H9 (cell line): ENCODE measurements at places on chromosomes 6 and 20. TPM values are rescaled to one million over a fixed set of nuclear protein-coding genes. Genes with fewer than 3 reads are reported as not detected.
A peak's percentile ranks its signal among the peaks of the same experiment; 100 is the strongest.

- no peaks in the 10 kb centered on the region; the same call in 2 of the 3 replicates for H3K36me3 ChIP-seq
- no peak for DNase-seq
- no peaks in the 10 kb centered on the region for H3K4me1 ChIP-seq
- no peaks in the 10 kb centered on the region for H3K27me3 ChIP-seq
- H3K27ac ChIP-seq, result no peak overlapping the region
Observed at GRCh38 chr6:130527173-130527572, 161.4 kb downstream of the TMEM200A start.

DNA sequence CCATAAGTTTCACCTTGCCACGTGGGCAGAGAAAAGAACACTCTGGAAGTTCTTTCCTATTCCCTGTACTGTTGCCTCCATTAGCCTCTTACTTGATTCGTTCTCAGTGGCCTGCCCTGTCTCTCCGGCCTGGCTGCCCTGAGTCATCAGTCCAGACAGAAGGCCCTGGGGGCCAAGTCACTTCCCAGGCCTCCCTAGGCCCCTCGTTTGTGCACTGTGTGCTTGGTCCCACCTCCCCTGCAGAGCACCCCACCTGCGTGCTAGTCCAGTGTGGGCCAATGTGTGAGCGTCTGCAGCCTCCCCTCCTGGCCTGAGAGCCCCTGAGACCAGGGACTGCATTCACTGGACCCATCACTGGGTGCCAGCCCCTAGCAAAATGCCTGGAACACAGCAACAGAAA lies 191.2 kb upstream of the RREB1 start:
- no peaks in the 10 kb centered on the region for H3K27me3 ChIP-seq
- no peak overlapping the region for H3K27ac ChIP-seq
- H3K36me3 ChIP-seq, result no peaks in the 10 kb centered on the region
- H3K4me1 ChIP-seq, result no peaks in the 10 kb centered on the region
- H3K4me3 ChIP-seq, result no peak overlapping the region

DNA sequence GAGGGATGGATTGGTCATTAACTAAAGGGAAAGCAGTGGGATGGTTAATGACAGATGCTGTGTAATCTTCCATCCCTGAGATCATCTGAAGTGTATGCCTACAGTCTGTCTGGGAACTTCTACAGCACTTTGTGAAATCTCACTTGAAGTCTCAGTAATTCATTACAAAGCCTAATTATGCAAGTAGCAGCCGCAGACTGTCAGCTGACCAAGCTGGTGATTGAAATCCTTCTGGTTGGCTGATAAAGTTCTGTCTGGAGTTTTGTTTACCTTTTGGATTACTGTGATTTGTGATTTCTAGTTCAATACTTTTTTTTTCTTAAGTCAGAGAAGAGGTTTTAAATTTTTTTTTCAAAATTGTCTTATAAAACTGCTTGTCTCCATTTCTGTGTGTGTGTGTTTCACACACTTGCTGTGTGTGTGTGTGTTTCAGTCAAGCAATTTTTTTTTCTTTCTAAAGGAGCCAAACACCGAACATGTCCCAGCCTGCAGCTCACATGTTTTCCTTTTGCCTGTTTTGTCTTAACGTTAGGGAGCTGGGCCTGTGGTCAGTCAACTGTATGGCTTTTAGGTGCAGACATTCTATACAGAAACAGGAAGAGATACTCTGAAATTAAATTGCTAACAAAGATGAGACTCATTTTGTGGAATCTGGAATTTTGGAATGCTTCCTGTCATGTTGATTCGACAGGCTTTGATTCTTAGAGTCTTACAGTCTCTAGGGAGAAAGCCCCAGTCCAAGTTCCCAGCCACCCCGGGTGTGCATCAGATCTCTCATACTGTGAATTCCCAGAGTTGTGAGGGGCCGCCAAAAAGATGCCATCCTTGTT lies 28.5 kb upstream of the ADGRF4 start:
- H3K36me3 ChIP-seq, result no peaks in the 10 kb centered on the region
- peak overlapping the region; percentile 55; the same call in 2 of the 3 replicates for H3K4me3 ChIP-seq
- DNase-seq, result no peak
- 0 out of 2 replicates have a peak, but pooled peaks cover 2% of the 10 kb centered on the region for H3K4me1 ChIP-seq
- H3K27ac ChIP-seq, result no peak overlapping the region

- DNase-seq, result no peak
- peaks cover 2% of the 10 kb centered on the region; the same call in 1 of the 3 replicates for H3K36me3 ChIP-seq
- 0 out of 2 replicates have a peak, but pooled peaks cover 9% of the 10 kb centered on the region for H3K4me1 ChIP-seq
- H3K4me3 ChIP-seq, result no peak overlapping the region; the same call in 2 of the 3 replicates
- no peak overlapping the region for H3K27ac ChIP-seq
- H3K27me3 ChIP-seq, result no peaks in the 10 kb centered on the region
Observed at GRCh38 chr20:31691646-31692275, 30.9 kb downstream of the BCL2L1 start.

- no peak overlapping the region for H3K27ac ChIP-seq
- no peaks in the 10 kb centered on the region for H3K4me1 ChIP-seq
- H3K36me3 ChIP-seq, result no peaks in the 10 kb centered on the region
- H3K4me3 ChIP-seq, result no peak overlapping the region
- H3K27me3 ChIP-seq, result peaks cover 3% of the 10 kb centered on the region; the same call in 1 of the 2 replicates
Observed at GRCh38 chr20:36061754-36062153, 92.8 kb upstream of the EPB41L1 start.

Gene IMPG1
- not detected in 2 replicates for total RNA-seq

Gene ABHD16B
- not detected in 2 replicates for total RNA-seq

GRCh38 chr6:44727651-44728630 lies 340.4 kb downstream of the CDC5L start:
- H3K4me3 ChIP-seq, result no peak overlapping the region; the same call in 2 of the 3 replicates
- H3K36me3 ChIP-seq, result no peaks in the 10 kb centered on the region
- no peak for DNase-seq

GRCh38 chr6:7311917-7312615 lies 933 bp downstream of the SSR1 start:
- DNase-seq, result no peak
- H3K36me3 ChIP-seq, result peaks cover 21% of the 10 kb centered on the region
- no peaks in the 10 kb centered on the region for H3K27me3 ChIP-seq
- H3K4me3 ChIP-seq, result peak overlapping the region; percentile 95
- H3K27ac ChIP-seq, result no peak overlapping the region
- no peaks in the 10 kb centered on the region; the same call in 1 of the 2 replicates for H3K4me1 ChIP-seq

- no peaks in the 10 kb centered on the region for H3K4me1 ChIP-seq
- H3K36me3 ChIP-seq, result no peaks in the 10 kb centered on the region
- no peaks in the 10 kb centered on the region for H3K27me3 ChIP-seq
- H3K27ac ChIP-seq, result no peak overlapping the region
- no peak overlapping the region for H3K4me3 ChIP-seq
- DNase-seq, result no peak
Observed at GRCh38 chr6:149477544-149477943, 7.3 kb downstream of the ZC3H12D start.
